ENCODE measurements at places on chromosomes 16 and 17.

DNA sequence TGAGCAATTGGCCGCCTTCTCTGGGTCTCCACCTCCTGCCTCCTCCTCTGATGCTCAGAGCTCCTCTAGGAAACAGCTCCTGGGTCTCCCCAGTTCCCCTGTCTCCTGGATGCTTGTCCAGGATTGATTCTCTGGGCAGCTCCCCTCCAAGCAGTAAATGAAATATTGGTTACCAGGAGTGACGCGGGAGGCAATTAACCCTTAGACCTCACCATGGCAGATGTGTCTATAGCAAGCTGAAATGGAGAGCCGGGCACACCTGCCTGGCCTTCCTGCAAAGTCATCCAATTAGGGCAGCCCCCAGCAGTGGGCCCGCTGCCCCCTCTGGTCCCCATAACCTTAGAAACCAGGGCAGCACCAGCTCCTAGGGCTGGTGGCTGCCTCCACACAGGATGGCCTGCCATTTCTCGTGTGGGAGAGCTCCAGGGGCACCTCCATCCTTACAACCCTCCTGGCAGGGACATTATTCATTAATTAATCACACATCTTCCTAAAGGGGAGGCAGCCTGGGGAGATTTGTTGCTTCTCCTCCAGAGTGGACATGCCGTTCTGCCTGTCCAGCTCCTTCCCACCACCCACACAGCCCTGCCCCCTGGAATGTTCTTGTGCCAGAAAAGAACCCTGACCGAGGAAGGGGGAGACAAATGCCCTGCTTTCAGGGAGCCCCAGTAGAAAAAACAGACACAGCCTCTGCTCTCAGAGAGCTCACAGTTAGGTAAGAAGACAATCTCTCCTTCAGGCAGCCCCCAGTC is 8.3 kb upstream of the KIF18B start:
- no peak for DNase-seq

GRCh38 chr17:81402530-81402941 is 7.3 kb downstream of the BAHCC1 start:
- DNase-seq: no peak

DNA sequence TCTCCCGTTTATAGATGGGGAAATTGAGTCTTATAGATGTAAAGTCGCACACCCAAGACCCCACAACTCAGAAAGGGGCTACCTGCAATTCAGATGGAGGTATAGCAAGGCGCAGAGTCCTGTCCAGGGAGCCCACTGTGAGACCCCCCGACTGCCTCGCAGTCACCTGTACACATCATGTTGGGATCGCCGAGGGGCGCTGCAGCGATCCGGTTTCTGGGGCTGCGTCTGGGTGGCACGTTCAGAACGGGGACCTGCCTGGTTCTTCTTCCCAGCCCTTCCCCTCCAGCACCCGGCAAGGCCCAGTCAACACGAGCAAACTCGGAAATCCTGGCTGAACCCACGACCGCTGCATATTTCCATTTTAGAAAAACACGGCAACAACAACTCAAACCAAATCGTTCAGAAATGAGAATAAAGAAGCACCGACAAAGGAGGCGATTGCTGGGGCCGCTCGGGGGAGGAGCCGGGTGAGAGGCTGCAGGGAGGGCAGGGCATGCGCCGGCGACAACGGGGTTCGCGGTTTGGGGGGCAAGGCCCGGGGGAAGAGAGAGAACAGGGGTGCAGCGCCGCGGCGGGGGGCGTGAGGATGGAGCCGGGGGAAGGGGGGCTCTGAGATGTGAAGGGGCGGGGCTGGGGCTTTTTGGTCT is 643 bp downstream of the HSDL1 start:
- peak; percentile 19 for DNase-seq

DNA sequence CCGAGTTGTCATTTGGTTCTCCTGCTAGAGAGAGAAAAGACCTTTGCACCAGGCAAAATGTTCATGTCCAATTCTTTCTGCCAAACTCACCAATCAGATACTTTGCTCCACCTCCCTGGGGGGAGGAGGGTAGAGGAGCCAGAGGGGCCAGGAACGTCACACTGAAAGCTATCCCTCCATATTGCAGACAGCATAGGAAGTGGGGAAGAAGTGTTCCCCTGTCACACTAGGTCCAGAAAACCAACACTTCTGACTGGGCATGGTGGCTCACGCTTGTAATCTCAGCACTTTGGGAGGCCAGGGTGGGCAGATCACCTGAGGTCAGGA is 9.5 kb downstream of the HSD17B2 start:
- no peak for DNase-seq

DNA sequence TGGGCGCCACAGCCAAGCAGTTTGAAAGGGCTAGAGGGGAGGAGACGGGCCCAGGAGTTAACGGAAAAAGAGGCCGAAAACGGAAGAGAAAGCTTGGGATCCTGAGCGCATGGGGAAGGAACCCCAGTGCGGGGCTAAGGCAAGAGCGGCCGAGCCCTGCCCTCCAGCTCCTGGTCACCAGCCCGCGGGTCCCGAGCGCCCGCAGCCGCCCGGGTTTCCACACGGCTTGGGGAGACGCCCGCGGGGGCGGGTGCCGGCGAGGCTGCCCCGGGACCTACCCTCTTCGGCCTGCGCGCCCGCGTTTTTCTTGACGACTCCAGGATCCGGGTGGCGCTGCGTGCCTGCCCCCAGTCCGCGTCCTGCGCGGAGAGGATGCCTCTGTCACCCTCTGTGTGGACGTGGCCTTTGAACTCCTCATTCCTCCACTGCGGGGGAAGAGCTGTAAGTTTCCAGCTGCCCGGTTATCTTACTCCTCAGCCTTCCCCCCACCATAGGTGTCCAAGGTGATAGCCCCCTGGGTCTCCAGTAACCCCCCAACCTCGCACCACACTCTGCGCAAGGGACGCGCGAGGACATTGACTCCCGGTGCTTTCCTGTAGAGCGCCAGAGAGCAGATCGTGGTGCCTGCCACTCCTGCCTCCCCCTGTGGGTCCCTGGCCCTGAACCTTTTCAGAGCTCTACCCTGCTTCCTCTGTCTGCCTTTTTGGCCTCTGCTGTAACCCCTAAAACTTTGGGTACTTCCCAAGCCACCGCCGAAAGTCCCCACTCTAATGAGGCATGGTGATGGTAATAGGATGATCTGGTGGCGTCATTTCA is 1.7 kb upstream of the CDH11 start:
- DNase-seq: no peak

DNA sequence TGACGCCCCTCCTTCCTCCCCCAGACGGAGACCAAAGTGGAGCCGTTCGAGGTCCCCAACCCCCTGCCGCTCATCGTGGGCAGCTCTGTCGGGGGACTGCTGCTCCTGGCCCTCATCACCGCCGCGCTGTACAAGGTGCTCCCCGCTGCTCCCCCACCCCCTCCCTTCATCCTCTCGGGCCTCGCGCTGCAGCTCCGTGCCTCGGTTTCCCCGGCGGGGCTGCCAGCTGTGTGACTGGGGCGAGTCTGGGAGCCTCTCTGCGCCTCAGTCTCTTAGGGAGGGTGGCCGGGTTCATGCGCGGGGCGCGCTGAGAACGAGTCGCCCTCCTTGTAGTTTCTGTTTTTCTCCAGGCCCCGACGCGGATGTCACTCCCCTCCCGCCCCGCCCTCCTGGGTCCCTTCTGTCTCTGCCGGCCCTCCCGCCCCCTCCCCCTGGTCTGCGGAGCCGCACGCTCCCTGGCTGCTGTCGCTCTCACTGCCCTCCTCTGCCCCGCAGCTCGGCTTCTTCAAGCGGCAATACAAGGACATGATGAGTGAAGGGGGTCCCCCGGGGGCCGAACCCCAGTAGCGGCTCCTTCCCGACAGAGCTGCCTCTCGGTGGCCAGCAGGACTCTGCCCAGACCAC is 23.7 kb upstream of the ITGAX start:
- no peak for DNase-seq

DNA sequence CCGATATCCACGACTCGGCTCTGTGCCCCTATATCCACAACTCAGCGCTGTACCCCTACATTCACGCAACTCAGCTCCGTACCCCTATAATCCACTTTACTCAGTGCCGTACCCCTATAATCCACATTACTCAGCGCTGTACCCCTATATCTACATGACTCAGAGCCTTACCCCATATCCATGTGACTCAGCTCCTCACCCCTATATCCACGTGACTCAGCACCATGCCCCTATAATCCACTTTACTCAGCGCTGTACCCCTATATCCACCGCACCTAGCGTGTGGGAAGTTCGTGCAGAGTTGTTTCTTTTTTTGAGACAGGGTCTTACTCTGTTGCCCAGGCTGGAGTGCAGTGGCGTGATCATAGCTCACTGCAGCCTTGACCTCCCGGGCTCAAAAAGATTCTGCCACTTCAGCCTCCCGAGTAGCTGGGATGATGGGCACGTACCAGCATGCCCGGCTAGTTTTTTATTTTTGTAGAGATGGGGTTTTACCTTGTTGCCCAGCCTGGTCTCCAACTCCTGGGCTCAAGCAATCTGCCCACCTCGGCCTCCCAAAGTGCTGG is 17.4 kb downstream of the CYB5D2 start:
- no peak for DNase-seq

GRCh38 chr17:44213403-44214229 is 5.9 kb downstream of the UBTF start:
- DNase-seq: no peak

GRCh38 chr17:1626333-1626732 is 2.3 kb downstream of the SLC43A2 start:
- no peak for DNase-seq

- no peak for DNase-seq
These were observed 118.3 kb upstream of the FOXF1 start for GRCh38 chr16:86391984-86392383.

GRCh38 chr16:7597677-7598076 is 265.0 kb downstream of the RBFOX1 start:
- DNase-seq: no peak

GRCh38 chr16:53952215-53953208 is 248.6 kb downstream of the FTO start:
- no peak for DNase-seq

GRCh38 chr16:55835581-55835980 is 2.7 kb upstream of the CES1 start:
- DNase-seq: no peak

GRCh38 chr17:82497483-82498405 is 21.8 kb upstream of the FOXK2 start:
- DNase-seq: no peak

DNA sequence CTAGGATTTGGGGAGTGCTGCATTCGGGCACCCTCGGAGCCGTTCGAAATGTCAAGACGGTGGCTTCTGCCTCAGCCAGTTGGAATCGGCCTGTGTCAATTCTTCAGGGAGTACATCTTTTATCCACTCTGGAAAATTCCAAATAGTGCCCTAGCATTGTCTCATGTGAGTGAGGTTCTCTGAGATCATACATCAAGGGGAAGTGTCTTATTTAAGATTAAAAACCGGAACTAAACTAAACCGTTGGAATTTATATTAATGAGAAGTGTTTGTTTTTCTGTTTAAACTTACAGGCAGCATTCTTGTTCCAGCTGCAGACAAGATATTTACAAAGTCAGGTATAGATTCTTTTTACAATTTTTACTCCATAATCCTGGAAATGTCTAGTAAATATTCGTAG is 56.8 kb downstream of the SLC47A1 start:
- DNase-seq: no peak

- DNase-seq: no peak
These were observed 87.7 kb upstream of the CCL2 start for GRCh38 chr17:34167354-34167753.

- DNase-seq: no peak
These were observed 1.3 kb downstream of the NF1 start for GRCh38 chr17:31096106-31096436.

GRCh38 chr17:76528156-76528527 is 9.4 kb downstream of the CYGB start:
- DNase-seq: no peak

GRCh38 chr17:14818469-14818868 is 446.7 kb downstream of the PMP22 start:
- no peak for DNase-seq

- no peak for DNase-seq
These were observed 55.0 kb downstream of the AMFR start for GRCh38 chr16:56370185-56370874.

DNA sequence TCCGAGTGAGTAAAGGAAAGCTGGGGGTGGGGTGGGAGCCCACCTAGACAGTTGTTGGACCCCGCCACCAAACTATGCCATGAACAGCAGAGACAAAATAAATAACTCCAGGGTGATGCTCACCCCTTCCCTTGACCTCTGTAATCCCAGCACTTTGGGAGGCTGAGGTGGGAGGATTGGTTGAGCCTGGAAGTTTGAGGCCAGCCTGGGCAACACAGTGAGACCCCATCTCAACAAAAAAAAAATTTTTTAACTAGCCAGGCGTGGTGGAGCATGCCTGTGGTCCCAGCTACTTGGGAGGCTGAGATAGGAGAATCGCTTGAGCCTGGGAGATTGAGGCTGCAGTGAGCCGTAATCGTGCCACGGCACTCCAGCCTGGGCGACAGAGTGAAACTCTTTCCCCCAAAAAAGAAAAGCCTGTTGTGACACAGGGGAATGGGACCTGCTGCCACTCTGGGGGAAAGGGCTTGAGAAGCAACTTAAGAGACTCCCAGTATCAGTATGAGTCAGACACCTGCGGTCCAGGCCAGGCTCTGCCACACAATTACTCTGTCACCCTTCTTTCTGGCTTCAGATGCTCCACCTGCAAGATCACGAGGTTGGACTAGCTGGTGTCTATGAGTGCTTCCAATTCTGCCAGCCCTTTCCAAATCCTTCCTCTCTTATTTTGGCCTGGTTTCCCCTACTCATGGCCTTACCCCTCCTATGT is 5.0 kb downstream of the SGCA start:
- no peak for DNase-seq
